Left colon (tissue), 2 donors: ENCODE measurements at places on chromosomes 5 and 9. TPM values are rescaled to one million over a fixed set of nuclear protein-coding genes. Genes with fewer than 3 reads are reported as not detected.

- DNase-seq = no peak
Measured at GRCh38 chr9:112925058-112925641, 34.5 kb upstream of the SLC46A2 start.

DNA sequence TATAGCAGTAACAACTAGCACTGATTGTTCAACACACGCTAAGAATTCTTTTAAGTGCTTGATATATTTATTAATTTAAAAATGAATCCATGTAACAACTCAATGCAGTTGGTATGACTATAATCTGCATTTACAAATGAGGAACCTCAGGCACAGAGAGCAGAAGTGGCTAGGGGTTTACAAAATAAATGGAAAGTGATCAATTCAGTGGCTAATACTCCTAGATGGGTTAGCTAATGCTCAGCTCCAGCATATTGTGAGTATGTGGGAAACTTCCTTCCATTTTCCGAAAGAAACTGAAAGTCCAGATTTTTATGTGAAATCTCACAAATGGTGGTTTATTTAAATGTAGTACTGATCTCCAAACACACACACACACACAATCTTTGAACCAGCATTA is 128.0 kb downstream of the RFX3 start:
- DNase-seq = no peak

DNA sequence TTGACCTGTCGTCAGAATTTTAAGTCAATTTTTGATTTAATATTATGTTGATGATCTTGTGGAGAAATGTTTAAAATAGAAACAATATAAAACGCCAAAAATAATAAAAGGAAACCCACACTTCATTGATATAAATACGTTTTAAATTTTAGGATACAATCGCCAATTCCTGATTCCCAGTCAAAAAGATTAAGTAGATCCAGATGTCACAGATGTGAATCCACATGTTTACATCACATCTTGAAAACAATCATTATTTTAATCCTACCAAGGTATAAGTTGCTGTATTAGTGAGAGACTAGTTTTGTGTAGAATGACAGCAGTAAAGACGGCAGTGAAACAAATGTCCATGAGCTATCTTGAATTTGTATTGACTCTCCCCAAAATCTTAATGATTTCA is 4.9 kb downstream of the TAS2R1 start:
- DNase-seq = no peak

Gene TMEM8B
- total RNA-seq = 15.4 TPM

Gene TSLP
- total RNA-seq = 0.47 TPM

DNA sequence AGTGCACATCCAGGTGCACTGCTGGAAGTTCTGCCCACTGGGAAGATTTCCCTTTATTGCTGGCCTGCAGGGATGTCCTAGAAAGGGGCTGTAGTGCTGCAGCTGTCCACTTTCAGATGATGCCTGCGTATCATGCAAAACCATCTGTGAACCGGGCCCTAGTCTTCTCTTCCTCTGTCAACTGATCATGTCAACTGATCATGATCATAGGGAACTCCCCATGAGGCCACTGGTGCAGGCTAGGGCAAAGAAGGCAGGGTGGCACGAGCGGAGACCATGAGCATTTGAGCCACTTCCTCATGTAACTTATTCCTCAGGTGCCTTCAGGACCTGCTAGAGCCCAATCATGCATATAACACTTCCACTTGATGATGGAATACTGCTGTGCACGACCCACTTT is 4.5 kb upstream of the HSDL2 start:
- DNase-seq = no peak

Gene FAXDC2
- 36.6 TPM for total RNA-seq

DNA sequence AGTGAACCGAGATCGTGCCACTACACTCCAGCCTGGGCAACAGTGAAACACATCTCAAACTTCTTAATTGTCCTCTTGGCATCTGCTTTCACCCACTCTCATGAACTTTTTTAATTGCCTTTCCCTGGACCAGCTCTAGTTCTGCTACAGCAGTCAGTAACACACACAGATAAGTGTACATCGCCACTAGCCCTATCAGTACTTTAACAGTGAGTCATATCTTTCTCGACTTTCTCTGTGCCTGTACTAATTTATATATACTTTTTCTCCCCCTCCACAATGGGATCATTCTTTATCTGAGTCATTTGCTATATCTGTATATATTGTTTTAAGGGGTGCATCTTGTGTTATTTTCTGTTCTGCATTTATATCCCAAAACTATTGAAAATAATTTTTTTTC is 6.7 kb downstream of the CDC37L1 start:
- DNase-seq = no peak

Gene C9orf50
- 0.36 TPM for total RNA-seq
